ENCODE measurements at places on chromosomes 4 and X.

DNA sequence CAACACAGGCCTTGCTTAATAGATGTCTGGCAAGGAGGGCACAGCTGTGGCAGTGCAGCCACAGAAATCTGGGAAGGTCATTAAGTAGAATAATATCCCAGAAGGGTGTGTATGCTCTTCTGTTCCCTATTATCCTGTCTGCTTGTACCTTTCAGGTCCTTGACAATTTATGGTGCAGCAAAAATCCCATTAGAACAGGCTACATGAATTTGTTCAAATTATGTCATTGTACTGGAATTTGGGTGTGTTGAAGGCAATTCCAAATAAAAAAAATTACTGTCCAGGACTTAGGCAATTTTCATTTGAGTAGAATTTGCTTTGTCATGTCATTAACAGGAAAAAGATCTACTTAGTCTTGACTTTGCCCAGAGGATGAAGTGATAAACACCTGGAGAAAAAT lies 192.1 kb downstream of the IDS start:
- DNase-seq = no peak

GRCh38 chr4:109319156-109319555 lies 16.7 kb upstream of the COL25A1 start:
- no peak for DNase-seq

DNA sequence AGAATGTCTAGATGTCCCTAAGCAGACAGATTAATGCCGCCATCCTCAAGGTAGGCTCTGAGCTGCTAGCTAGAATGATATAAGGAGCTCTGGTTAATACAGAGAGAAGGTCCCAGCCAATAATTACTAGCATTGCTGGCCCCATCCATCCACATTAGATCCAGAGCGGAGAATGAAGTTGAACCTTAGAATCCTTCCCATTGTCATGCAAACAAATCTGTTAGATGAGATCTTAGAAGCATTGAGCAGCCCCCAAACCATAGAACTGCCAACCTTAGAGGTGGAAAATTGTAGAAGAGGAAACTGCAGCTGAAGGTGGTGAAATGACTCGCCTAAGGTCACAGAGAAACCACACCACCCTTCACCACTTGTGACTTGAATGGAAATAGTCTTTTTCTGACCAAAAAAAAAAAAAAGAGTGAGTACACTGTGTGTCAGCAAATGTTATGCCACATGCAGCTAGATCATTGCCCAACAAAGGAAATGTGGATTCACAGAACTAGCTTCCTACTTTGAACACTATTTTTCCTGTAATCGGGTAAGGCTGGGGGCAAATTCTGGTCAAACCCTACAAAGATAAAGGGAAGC lies 162.1 kb downstream of the SMIM20 start:
- no peak for DNase-seq

DNA sequence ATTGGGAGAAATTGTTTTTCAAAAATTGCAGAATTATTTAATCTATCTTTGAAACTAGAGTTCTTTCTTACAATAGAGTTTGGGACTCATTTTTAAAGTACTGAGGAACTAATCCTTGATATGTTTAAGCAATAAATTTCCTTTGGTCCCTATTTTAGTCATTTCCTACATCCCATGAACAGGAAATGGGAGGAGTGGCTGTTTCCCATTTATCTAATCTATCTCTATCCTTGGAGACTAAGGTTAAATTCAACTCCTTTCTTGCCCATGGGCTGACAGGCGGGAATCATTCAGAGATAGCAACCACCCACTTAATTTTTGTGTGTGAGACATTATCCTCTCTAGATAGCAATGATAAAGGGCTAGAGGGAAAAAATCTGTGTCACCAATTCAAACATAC lies 131.6 kb upstream of the EMCN start:
- DNase-seq = no peak

DNA sequence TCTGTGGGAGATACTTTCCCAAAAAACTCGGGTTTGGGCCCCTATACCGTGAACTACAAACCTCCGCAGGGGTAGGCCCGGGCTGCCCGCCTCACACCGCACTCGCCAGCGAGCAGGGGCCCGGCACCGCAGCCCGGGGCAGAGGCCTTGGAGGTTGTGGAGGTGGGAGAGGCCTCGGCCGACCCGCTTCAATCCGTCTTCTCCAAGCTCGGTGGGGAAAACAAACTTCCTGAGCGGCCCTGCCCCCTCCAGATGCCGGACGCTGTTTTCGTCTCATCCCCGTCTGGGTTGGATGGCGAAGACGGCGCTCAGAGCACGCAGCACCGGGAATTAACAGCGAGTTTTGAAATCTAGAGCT lies 442 bp upstream of the MCUB start:
- DNase-seq = no peak

GRCh38 chr4:57425610-57426009 lies 315.4 kb upstream of the IGFBP7 start:
- DNase-seq = no peak

DNA sequence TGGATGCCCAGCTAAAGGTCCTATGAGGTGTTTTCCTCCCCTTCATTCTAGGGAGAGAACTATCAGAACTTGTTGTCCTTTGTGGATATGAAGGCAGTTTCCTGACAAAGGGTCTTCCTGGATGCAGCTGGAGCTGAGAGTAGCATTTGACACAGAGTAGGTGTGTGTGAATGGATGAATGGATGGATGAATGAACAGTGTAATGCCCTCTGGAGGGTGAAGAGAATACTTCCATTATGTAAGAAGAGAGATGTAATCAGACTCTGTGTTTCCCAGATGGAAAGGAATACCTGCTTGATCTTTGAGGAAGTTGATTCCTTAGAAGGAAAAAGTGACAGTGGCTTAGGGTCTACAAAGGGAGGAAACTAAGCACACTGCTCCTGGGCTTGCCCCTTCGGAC lies 55.4 kb upstream of the AADAT start:
- DNase-seq = no peak

GRCh38 chr4:88660446-88661294 lies 37.0 kb downstream of the NAP1L5 start:
- DNase-seq = no peak

GRCh38 chr4:7034262-7035081 lies 8.7 kb upstream of the TADA2B start:
- DNase-seq = no peak

DNA sequence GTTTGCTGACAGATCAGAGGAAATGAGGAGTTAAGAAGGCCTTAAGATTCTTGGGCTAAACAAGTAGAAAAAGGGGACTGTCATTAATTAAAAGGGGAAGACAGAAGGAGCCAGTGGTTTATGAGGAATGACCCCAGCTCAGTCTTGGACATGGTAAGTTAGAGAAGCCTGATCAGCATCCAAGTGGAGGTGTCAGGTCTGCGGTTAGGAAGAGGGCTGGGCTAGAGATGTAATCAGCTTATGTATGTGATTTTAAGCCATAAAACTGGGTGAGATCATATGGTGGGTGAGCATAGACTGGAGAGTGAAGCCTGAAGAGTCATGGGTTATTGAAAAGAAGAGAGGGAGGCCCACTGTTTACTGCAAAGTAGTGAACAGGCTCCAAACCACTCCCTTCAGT lies 246.1 kb downstream of the NR3C2 start:
- DNase-seq = no peak

DNA sequence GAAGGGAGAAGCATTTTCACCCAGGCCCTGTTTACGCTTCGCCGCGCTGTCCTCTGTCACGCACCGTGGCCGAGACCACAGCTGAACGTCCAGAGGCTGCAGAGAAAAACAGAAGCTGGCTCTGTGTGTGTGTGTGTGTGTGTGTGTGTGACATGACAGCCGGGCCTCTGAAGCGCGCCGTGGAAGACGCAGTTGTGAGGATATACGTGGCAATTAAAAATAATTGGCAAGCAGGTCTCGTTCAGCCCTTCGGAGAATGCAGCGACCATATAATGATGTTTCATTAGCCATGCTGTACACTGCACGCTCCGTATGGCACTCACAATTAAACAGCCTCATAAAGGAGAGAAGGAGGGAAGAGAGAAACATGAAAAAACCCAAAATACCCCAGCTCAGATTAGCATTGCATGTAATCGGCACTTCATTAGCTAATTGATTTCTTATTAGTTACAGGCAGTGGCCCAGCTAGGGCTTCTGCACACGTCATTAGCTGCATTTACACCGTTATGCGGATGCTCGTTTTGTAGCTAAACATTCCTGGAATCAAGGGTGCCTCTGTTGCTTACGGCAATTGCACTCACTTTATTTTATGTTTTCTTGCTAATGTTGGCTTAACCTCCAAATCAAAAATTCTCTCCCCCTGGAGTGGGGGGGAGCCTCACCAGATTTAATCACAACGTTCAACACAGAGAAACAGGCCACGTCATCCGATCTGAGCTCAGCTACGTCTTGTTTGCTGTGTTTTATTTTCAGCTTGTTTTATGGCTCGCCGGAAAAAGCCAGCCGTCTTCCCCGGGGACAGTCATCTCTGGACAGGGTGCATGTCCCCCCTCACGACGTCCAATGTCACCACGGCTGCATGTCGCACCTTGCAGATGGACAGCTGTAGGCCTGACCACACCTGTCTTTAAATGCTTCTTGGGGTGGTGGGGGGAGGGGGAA lies 74.6 kb upstream of the SHOX start:
- no peak for DNase-seq

DNA sequence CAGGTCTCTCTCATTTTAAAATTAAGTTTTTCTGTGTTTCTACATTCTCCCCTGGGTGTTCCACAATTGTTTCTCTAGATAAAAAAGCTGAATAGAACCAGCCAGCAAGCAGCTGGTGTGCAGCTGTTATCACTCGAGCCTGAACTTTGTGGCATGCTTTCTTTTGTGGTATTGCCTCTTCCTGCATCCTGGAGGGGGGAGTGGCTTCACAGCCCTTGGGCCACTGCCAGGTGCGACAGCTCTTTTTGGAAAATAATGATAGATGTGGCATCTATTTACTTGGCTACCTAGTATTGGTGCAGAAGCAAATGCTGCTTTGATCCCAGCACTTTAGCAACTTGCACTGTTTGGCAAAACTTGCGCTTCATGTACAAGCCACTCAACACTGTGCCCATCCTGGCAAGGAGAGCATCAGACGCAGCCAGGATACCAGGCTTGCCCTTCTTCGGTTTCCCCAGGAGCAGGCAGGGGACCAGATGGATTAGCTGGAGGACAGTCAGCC lies 69.4 kb downstream of the HMGB2 start:
- peak; percentile 21 for DNase-seq

GRCh38 chr4:184641022-184641421 lies 8.2 kb downstream of the CASP3 start:
- DNase-seq = no peak

DNA sequence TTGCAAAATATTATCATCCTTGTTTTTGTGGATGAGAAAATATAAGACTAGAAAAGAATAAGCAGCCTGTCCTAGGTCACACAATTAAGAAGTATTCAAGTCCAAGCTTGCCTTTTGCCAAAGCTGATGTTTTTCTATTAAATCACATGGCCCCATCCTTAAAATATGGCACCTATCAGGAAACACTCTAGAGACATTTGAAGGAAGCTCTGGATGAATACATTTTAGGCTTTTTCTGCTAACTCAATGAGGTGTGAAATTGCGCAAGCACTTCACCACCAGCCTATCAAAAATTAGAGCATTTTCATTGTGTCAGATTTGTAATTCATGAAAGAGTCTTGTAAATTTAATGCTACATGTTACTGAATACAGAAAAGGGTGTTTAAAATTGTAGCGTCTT lies 251.1 kb upstream of the MAD2L1 start:
- no peak for DNase-seq

DNA sequence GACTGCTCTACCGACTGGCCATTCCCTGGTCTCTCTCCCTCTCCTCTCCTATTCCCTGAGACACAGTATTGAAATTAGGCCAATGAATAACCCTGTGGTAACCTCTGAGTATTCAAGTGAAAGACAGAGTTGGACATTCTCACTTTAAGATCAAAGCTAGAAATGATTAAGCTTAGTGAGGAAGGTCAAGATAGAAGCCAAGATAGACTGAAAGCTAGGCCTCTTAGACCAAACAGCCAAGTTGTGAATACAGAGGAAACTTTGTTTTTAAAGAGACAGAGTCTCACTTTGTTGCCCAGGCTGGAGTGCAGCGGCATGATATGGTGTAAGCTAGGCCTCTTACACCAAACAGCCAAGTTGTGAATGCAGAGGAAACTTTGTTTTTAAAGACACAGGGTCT lies 64.6 kb downstream of the KDM6A start:
- DNase-seq = no peak

DNA sequence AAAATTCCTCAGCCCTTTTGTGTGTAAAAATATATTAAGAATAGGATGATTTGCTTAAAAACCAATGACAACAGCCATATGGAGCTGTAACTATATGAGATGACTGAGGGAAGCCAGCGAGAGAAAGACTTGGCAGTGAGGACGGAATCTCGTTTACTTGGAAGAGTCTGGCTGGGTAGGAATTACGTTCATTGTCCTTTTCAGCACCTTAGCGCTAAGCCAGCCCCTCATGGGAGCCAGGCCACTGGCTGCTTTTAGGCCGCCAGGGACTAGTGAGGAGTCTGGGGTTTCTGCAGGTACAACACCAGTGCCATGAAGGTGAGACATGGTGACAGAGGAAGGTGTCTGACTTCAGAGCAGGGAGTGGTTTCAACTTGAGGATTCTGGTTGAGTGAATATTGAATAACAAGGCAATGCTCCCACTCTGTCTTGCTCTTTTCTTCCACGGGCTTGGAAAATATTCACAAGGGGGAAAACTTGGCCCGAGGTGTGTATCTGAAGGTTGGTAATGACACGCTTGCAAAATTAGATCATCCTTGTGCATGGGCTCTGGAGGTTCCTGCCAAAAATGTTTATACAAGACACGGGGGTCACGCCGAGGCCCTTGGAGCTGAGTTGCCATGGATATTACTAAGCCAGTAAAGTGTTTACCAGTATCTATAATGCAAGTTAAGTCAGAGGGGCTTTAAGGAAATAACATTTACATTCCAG lies 17.4 kb downstream of the KLF3 start:
- DNase-seq = no peak

DNA sequence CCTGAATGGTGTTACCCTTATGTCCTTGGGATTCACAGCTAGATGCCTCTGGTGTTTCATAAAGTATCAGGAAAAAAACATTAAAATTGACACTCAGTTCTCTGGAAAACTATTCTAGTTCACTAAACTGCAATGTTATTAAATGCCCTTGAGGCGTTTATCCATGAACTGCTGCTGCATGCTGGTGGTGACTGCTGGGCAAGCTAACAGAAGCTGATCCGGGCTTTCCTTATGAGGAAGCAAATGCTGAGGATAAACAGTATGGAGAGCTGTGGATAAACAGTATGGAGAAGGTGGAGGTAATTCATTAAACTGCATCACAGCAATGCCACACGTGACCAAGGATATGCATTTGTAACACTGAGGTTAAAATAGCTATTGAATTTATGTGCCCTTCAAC lies 227.0 kb downstream of the NR3C2 start:
- DNase-seq = no peak

- DNase-seq = no peak
Measured at GRCh38 chr4:185837415-185838103, 25.6 kb upstream of the SORBS2 start.

DNA sequence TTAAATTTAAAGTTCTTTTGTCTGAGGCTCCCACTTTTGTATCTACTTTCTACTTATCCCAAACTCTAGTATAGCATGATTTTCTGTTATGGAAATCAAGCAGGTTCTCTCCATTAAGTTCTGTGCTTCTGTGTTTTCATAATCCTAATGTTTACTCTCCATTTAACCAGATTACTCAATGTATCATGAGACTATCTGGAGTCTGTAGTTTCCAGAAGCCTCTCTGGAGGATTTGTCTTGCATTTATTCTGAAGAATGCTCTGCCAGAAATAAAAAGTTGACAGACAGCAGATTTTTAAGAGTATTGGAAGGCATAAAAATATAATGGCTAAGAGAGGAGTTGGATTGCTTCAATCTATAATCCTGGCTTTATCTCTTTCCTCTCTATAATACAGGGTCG lies 39.2 kb upstream of the PLS3 start:
- DNase-seq = no peak
